Renal cortex interstitium (tissue), 15 donors: ENCODE measurements at places on chromosomes 2 and 18.

- DNase-seq = no peak
Measured at GRCh38 chr2:40363631-40364030, 88.3 kb downstream of the SLC8A1 start.

DNA sequence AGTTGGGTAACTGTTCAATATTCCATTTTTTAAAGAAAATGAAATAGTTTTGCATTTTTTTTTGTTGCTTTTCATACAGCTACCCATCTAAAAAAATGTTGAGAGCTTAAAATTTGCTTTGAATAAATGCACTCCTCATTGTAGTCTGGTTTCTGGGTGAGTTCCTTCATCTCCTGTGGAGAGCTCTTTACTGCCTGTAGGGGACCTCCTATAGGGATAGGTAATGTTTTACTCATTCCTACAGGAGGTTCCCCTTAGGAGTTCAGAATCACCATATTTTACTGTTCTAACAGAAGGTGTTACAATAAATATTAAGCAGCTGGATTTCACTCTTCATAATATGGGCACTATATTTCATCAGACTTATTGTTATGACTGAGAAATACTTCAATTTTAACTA is 947.3 kb upstream of the CRIM1 start:
- no peak for DNase-seq

GRCh38 chr18:52160636-52161035 is 179.4 kb upstream of the DCC start:
- no peak for DNase-seq

DNA sequence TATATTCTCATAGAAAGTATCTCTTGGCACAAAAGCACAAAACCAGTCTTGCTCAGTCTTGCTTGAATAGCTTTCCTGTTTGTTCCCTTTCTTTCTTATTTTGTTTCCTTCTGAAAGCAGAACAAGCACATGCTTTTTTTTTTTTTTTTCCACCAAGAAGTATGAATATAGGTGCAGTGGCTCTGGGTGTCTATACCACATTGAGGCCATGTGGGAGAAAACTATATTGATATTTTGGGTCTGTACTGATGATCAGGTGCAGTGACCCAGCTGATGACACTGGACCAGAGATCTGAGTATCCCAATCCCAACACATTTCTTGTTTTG is 28.7 kb downstream of the GEMIN6 start:
- DNase-seq = no peak

DNA sequence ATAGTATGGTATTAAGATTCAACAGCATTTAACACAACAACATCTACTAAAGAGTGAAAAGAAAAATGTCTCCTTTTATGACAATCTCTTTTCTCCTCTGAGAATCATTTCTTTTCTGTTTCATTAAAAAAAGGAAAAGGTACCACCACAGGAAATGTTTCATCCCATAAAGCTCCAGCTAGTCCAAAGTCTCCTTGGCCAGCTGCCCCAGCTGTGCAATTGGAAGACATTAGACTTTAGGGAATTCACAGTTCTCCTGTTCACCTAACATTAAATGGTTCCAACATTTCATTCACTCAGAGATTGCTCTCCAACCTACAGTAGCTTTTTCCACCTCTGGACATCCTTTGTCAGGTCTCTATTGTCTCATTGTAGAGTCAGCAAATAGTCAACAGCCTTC is 78.7 kb upstream of the YPEL5 start:
- DNase-seq = no peak
